ENCODE measurements at places on chromosomes 7 and 10.

- DNase-seq: no peak
These were observed 64.3 kb downstream of the ABCB4 start for GRCh38 chr7:87411186-87411585.

DNA sequence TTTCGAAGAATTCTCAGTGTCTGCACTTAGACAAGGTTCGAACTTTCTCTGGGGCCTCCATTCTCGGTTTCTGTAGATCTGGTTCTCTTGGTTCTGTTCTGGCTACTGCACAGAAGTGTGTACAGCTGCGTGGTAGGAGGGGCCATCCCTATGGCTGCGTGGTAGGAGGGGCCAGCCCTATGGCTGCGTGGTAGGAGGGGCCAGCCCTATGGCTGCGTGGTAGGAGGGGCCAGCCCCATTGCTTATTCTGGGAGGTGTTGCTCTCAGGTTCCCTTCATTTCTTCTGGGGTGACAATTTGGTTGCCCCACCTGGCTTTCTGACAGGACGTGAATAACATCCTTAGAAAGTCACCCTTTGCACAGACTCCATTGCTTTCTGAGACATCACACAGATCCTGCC lies 65.2 kb upstream of the CHST15 start:
- no peak for DNase-seq

- no peak for DNase-seq
These were observed 1.2 kb upstream of the GTPBP4 start for GRCh38 chr10:986881-987619.

DNA sequence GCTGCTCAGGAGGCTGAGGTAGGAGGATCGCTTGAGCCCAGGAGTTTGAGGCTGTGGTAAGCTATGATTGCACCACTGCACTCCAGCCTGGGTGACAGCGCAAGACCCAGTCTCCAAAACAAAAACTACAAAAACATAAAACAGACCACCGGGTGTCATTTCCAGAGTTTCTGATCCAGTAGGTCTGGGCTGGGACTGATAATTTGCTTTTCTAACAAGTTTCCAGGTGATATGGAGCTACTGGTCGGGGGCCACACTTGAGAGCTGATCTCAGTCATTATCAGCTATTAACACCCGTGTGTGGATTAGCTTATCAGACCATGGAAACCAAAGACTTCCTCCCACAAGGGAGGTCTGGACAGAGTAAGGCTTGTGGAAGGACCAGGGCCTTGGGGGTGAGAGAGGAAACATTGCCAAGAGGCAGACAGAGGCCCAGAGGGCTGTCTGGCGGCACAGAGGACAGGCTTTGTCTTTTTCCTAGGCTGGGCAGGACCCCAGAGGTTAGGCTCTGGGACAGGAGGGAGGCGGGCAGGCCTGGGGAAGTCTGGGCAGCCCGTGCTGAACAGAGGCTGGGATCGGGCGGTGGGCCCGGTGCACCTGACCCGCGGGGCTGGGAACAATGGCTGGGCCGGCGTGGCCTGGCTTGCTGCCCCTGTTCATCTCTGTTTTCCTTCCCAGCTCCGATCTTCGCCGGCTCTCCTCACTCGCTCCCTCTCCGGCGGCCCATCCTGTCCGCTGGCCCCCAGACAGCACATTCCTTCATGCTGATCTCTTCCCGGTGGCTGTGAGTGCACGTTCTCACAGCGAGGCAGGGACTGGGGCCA lies 25.2 kb downstream of the TMEM270 start:
- DNase-seq: no peak

DNA sequence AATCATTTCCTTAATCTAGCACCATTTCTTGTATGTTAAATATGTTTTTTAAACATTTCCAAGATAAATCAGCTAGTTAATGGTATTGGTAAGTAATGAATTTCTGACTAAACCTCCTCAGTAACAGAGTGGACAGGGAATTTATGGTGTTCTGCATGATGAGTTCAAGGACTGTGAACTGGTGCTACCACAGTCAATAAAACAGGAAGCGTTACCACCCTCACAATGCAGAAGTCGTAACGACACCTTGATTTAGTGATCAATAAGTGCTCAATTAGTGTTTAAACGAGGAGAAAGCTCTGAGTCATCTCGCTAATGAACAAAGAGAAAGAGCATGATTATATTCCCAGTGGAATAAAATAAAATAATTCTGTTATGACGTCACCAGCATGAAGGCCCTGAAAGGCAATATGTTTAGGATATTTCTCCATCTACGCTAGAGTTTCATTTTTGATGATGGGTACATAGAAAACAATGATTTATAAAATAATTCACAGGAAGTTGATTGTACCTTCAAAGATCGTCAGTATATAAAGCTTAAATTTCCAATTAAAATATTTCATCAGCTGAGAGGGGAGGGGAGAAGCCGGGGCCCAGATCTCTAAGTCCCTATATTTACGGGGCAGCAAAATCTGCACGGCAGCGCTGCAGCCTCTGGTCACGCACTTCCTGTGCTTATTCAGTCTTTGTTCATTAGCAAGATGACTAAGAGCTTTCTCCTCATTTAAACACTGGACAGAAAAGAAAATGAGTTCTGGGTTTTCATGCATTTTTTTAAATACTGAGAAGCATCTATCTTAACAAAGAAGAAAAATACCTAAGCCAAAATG lies 400.5 kb downstream of the PTPRN2 start:
- no peak for DNase-seq

DNA sequence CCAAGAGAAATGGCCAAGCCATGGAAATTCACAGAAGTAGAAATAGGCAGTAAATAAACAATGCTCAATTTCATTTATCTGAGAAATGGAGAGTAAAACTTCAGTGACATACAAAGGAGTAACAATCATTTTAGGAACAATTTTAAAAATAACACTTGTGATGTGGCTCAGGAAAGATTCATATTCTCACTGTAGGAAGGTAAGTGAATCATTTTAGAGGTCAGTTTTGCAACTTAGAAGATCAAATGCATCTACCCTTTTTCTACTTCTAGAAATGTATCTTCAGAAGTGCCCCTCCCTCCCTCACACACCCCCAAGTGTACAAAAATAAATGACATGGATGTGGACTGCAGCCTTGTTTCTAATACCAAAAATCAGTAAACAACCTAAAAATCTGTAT lies 78.3 kb downstream of the ALOX5 start:
- DNase-seq: no peak

GRCh38 chr7:3336042-3336665 lies 35.1 kb downstream of the SDK1 start:
- DNase-seq: no peak

DNA sequence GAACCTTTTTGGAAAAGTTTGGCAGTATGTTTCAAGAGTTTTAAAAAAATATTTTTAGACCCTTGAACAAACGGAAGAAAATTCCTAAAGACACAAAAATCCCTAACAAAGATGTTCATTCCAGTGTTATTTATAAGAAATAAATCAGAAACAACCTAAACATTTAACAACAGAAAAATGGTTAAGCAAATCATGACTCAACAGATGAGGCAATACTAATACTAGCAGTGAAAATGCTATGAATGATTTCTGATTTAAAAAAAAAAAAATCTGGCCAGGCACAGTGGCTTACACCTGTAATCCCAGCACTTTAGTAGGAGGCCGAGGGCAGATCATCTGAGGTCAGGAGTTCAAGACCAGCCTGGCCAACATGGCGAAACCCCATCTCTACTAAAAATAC lies 61.0 kb downstream of the ARHGAP12 start:
- no peak for DNase-seq

DNA sequence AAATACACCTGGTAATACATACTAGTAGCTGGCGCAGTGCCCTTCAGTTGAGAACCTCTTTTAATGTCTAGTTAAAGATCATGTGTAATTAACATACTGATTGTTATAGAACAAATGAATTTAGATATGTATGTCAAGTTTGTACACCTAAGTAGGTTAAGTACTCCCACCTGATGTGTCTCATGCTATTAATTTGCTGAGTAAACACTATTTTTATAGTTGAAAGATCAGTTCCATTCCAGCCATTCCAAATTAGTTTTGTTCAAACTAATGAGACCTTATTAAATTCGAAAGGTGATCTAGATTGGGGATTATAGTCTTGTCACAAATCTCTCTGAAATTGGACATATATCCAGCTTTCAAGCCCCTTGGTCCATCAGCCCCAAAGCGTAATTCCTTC lies 710.0 kb downstream of the LRMDA start:
- DNase-seq: no peak

GRCh38 chr7:7858559-7858958 lies 110.0 kb upstream of the GLCCI1 start:
- DNase-seq: no peak

- DNase-seq: no peak
These were observed 59.4 kb upstream of the ASAH2 start for GRCh38 chr10:50310560-50311174.

DNA sequence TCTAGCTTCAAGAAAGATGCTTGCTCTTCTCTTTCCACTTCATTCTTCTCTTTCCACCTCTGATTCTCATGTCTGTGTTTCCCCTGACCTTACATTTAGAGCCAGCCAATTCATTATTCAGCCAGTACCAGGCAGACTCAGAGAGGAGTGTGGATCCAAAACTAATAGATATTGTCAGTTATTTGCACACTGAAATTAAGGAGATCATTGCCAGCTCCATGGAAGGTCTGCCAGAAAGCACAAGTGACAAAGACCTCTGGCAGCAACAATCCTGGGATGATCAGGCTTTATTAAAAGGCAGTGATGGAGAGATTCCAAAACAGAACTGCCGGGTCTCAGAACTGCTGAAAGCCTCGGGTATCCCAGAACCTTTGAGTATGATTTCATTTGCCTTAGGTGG lies 749.4 kb downstream of the XPNPEP1 start:
- no peak for DNase-seq

- no peak for DNase-seq
These were observed 15.2 kb downstream of the FAM24B start for GRCh38 chr10:122864194-122864592.

- DNase-seq: no peak
These were observed 91.3 kb upstream of the STEAP1B start for GRCh38 chr7:22591271-22591670.

GRCh38 chr10:118498623-118499022 lies 96.8 kb downstream of the PRLHR start:
- no peak for DNase-seq

- no peak for DNase-seq
These were observed 230.8 kb upstream of the FERD3L start for GRCh38 chr7:19375976-19376375.

DNA sequence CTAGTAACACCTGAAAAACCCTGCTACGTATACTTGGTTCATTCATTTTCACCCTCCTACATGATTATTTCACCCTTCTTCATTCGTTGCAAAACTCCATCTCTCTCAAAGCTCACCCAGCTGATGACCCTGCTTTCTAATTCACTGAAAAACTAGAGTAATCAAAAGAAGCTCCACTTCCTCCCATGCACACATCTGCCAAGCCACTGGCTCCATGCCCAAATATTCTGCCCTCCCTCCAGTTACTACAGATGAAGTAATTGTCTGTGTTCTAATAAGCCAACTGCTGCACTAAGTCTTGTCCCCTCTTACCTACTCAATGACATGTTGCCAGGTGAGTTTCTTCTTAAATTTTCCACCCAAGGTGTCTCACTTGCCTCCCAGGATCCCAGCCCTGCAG lies 96.9 kb upstream of the CCDC71L start:
- no peak for DNase-seq

DNA sequence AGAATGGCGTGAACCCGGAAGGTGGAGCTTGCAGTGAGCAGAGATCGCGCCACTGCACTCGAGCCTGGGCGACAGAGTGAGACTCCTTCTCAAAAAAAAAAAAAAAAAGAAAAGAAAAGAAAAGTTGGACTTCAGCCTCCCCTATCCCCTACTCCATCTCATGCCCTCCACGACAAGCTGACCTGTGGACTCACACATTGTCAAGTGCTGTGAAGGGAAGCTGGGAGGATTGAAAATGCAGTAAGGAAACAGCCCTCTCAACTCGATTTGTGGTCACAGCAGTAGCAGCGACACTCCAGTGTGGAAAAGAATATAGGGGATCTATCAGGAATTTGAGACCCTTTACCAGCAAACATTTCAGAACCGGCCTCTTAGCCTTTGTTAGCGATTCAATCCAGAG lies 103.6 kb upstream of the SVIL start:
- DNase-seq: no peak

DNA sequence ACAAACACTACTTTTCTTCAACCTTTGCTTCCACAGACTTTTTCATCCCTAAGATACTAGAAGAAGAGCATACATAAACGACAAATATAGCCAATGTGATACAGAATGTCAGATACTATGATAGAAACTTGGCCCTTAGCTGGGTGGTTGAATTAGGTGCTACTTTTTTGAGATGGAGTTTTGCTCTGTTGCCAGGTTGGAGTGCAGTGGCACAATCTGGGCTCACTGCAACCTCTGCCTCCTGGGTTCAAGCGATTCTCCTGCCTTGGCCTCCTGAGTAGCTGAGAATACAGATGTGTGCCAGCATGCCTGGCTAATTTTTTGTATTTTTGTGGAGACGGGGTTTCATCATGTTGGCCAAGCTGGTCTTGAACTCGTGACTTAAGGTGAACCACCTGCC lies 3.5 kb downstream of the PPIA start:
- DNase-seq: no peak

DNA sequence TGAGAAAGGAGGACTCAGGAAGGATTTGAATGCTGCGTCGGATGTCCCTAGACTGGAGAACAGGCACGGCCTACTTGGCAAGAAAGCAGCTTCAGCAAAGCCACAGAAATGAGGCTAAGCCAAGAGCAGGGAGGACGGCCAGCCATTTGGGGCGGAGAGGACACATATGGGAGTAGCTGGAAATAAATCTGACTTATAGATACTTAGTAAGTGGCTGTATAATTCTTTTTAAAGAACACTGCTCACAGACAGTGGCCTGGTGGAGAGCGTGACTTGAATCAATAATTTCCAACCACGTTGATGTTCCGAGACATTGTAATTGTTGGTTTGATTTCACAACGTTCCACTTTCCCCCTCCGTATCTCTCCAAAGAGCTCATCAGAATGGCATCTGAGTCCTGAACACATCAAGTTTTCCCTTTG lies 67.7 kb upstream of the JCAD start:
- DNase-seq: no peak

DNA sequence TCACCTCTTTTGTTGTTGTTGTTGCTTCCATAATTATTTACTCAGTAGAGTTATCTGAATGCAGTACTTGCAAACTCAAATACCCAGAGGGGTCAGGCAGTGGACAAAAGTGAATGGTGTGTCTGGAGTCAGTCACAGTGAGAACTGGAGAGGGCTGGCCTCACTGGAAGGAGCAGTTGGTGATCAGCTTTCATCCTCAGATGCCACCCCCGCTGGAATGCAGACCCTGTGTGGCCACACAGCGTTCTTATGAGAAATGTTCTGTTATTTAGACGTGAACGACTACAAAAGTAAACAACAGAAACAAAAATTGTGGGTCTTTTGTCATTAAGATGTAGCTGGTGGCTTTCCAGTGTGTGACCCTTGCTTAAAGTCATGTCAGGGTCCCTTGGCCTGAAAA lies 29.6 kb upstream of the VPS41 start:
- no peak for DNase-seq

DNA sequence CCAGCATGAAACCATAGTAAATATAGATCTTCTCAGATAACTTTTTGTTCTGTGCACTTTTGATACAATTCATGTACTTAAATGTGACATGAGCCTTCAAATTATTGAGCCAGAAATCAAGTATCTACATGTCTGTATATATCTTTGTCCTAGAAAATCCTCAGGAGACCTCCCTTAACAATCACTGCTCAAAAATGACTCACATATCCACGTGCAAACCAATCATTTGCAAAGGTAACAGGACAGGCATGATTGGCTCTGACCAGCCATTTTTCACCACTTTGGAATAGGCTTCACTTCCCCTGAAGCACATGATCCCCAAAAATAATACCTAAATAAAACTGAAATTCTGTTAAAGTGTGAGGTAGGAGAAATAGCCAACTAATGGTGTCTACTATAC lies 902.5 kb downstream of the PCDH15 start:
- DNase-seq: no peak

GRCh38 chr7:49635800-49636199 lies 137.6 kb upstream of the VWC2 start:
- DNase-seq: no peak

Data from GM12892 (cell line).